Activated T-cell treated with anti-CD3 and anti-CD28 coated beads for 24 hours (primary cell): ENCODE measurements at places on chromosomes 7 and 10.

- no peak for DNase-seq
Observed at GRCh38 chr10:79416578-79417255, 28.7 kb downstream of the ZCCHC24 start.

DNA sequence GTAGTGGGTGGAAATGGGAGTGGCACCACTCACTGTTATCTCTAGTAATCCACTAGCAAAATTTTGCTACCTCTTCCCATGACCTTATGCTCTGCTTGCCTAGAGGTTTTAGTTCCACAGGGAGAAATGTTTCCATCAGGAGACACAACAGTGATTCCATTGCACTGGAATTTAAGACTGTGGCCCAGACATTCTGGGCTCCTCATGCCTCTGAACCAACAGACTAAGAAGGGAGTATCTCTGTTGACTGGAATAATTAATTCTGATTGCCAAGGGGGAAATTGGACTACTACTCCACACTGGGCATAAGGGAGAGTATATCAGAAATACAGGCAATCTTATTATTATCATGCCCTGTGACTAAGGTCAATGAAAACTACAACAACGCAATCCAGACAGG, 16.2 kb upstream of the BRAF start:
- no peak for DNase-seq

- no peak for DNase-seq
Observed at GRCh38 chr10:105681051-105681450, 1040.0 kb downstream of the SORCS3 start.

GRCh38 chr10:107409522-107409921, 245.0 kb upstream of the SORCS1 start:
- DNase-seq = no peak

GRCh38 chr7:112072541-112073245, 133.5 kb downstream of the DOCK4 start:
- no peak for DNase-seq

DNA sequence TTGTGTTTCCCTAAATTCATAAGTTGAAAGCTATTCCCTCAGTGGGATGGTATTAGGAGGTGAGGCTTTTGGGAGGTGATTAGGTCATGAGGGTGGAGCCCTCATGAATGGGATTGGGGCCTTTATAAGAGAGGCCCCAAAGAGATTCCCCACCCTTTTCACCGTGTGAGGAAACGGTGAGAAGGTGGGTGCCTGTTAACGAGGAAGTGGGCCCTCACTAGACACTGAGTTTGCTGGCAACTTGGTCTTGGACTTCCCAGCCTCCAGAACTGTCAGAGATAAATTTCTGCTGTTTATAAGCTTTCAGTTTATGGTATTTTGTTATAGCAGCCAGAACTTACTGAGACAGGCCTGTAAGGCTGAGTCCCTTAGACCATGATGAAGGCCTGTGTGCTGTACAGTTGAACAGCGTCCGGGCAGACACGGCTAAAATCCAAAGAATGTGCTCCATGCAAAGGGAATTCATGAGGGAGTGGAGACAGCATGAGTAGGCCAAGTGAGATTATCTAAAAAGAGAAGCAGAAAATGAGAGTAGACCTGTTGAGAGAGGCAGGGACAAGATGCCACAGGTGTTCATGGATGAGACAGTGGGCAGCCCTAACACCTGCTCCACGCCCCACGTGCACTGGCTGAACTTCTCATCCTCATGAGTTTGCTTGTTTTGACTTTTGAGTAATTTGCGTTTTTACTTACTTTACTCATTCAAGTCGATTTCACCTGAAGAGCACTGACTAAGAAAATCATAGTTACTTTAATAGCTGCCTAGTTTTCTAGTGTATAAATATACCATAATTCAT, 66.9 kb upstream of the SFMBT2 start:
- DNase-seq = no peak

GRCh38 chr7:140593672-140593982, 47.0 kb downstream of the DENND2A start:
- no peak for DNase-seq

- DNase-seq = no peak
Observed at GRCh38 chr7:131338173-131338572, 10.5 kb downstream of the MKLN1 start.

DNA sequence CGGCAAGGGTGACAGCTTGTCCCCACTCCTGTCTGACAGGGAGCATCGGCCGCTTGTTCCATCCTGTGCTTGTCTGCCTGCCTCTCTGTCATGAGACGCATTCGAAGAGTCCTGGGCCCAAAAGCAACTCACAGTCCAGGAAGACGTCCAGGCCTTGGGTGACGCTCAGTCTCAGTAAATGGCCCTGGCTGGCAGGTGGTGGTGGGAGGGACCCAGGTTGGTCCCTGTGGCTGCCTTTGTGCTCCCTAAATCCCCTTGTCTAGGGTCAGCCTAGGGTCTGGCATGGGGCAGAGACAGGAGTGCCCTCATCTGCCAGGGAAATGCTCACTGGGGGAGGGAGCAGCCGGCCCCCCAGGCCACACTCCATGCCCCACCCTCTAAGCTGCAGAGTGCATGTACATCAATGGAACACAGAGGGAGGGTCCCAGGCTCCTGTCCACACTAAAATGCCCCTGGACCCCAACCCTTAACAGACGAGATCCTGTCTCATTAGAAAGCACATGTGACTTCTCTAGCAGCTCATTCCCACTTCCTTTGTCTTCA, 295.2 kb upstream of the ZNF32 start:
- DNase-seq = no peak

GRCh38 chr10:1102831-1103230, 46.6 kb downstream of the WDR37 start:
- DNase-seq = no peak

DNA sequence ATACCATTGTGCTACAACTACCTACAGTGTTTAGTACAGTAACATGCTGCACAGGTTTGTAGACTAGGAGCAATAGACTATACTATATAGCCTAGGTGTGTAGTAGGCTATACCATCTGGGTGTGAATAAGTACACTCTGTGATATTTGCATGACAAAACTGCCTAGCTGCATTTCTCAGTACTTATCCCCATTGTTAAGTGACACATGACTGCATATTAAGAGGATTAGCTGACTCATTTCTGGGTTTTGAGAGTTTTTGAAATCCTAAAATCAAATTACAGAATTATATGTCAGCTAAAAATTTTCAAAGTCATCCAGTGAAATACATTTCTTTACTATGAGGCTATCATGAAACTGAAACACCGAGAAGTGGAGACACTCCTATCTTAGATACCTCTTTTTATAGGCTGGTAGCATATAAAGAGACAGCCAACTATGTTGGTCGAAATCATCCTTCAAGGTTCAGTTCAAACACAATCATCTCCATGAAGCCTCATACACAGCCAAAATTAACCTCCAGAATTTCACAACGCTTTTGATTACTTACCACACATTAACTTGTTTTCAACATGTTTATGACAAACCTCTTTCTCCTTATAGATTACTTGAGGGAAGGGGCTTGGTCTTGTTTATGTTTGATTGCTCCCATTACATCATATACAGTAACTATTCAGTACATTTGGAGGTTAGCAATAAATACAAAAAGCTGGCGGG, 89.8 kb upstream of the ANK3 start:
- no peak for DNase-seq

- no peak for DNase-seq
Observed at GRCh38 chr10:99497343-99498025, 35.3 kb upstream of the NKX2-3 start.

DNA sequence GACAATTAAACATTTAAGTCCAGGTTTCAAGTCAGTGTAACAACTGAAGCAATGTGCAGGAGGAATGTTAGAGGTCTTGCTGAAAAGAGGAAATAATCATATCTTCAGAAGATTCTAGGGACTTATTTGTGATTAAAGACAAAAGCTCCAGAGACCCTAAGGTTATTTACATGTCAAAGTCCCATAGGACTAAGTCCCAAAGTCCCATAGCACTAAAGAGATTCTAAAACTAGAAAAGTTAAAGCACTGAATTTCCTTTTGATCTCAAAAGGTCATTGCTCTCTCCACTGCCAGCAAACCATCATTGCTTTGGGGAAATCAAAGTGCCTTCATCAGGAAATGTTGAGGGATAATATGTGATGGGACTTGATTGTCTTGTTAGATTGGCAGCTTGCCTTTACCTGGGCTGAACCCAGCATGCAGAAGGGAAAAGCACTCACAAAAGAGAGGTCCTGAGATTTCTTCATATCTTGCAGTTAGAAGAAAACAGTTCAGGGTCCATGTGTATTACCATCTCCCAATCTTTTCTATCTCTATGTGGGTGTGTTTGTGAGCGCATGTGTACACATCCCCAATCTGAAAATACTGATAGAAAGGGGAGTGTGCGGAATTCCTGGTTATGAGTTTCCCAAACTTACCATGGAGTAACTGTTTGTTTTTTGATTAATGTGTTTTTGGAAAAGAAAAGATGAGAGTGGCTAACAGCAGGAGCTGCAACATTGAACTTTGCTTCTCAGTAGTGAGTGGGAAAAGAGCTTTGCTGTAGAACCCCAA, 21.8 kb downstream of the NUDT13 start:
- no peak for DNase-seq

- no peak for DNase-seq
Observed at GRCh38 chr7:18844735-18845134, 272.7 kb downstream of the TWIST1 start.

GRCh38 chr10:10438335-10439100, 579.2 kb upstream of the CELF2 start:
- no peak for DNase-seq

GRCh38 chr10:120961795-120962755, 110.9 kb downstream of the WDR11 start:
- no peak for DNase-seq

- no peak for DNase-seq
Observed at GRCh38 chr10:117964536-117964935, 82.2 kb downstream of the RAB11FIP2 start.

- no peak for DNase-seq
Observed at GRCh38 chr10:111007486-111007885, 69.3 kb upstream of the ADRA2A start.

GRCh38 chr10:30422981-30423654, 10.9 kb upstream of the MAP3K8 start:
- DNase-seq = no peak

DNA sequence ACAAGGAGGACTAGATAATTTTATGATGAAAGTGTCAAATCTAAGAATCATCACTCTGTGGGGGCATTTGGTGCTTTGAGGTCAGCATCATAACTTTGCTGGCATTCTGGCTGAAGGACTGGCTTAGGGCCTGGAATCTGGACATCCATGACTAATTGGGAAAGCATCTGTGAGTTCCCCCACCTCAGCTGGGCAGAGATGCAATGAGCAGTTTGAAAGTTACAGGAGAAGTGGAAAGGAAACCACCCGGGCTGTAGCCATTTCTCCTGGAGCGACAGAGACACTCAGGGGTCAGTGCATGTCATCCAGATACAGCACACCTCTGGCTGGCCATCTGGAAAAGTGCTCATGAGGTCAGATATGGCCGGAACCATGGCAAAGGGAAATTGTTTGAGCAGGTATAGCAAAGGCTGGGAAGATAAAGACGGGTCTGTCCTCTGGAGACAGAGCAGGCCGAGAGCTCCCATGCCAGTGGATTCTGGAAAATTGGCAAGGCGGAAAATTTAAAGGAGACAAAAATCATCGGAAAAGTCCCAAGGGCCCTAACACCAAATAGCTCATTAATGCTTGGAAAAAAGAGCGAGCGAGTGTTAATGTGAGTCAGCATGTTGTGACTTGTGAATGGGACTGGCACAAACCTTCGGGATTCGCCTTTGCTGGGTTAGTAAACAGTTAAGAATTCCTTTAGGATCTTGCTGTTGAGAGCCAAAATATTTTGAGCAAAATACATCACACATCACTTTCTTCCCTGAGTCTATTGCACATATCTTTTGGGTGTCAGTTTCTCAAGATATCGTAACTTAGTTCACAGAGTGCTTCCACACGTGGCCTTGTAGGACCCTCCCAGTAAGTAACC, 188.4 kb upstream of the AGK start:
- DNase-seq = no peak

GRCh38 chr7:98862716-98863420, 6.9 kb downstream of the TMEM130 start:
- no peak for DNase-seq

DNA sequence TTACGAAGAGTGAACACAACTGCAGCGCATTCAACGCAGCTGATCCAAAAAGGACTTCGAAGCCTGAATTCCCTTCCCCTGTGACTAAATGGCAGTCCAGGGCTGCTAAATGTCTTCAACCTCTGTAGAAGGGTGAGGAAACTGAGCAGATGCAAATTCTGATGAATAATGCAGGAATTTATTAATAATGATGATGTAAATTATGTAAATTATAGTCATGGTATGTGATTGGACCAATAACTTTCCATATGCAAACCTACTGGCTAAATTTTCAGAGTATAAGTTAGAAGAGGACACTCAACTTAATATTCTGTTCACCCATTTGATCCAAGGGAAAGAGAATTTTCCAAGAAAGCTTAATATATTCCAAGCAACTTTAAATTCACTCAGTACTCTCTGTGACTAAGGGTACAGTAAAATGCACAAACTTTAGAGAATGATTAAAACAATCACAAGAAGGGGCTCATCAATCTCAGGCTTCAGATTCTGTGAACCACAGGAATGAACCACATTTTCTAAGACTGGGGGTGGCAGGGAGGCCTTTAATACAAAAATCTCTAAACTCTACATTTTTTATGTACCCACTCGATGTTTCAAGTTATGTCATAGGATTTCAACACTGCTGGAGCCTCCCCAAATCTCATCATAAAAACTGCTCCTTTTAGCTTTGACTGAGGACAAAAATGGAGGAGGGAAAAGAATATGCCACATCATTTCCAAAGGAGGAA, 3.5 kb downstream of the FGFR2 start:
- no peak for DNase-seq

DNA sequence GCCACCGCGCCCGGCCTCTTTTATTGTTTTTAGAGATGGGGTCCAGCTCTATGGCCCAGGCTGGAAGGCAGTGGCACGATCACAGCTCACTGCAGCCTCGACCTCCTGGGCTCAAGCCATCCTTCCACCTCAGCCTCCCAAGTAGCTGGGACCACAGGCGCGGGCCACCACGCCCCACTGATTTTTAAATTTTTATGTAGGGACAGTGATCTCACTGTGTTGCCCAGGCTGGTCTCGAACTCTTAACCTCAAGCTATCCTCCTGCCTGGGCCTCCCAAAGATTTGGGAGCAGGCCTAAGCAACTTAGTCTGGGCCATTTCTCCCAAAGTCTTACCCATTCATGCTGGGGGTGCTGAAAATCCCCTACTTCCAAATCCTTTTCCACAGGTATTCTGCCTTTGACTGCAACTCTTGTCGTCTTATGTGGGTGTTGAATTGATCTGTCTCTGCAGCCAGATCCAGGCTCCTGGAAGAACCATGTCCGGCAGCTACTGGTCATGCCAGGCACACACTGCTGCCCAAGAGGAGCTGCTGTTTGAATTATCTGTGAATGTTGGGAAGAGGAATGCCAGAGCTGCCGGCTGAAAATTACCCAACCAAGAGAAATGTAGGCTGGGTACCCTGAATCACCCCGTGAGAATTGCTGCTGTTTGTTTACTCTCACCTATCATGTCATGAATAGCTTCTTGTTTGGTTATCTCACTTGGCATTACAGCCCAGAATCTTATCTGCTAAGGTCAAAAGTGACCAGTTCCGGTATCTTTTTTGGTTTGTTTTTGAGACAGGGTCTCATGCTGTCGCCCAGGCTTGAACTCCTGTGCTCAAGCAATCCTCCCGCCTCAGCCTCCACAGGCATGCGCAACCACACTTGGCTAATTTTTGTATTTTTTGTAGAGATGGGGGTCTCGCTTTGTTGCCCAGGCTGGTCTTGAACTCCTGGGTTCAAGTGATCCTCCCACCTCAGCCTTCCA, 1.1 kb downstream of the ZDHHC4 start:
- DNase-seq = no peak
